Activated naive CD8-positive, alpha-beta T cell treated with anti-CD3 and anti-CD28 coated beads, Interleukin-2, amount 10 ng/mL, durations not matched to agents 7 days and 5 days (primary cell): ENCODE measurements at places on chromosomes 2 and 18. TPM values are rescaled to one million over a fixed set of nuclear protein-coding genes. Genes with fewer than 3 reads are reported as not detected.

DNA sequence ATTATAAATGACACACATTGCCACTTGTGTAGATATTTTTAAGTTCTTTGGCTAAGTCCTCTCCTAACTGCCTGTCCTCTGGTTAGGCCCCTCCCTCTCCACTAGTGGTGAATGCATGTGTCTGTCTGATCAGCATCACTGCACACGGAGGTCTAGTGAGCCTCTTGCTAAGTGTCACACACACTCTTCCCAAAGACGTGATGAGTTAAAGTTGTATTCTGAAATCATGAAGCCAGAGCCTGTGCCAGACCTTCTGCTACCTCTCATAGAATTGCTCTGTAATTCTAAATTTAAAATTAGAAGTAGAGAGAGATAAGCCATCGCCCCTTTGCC is 41.3 kb downstream of the RALB start:
- H3K4me1 ChIP-seq, result peaks cover 33% of the 10 kb centered on the region
- H3K4me3 ChIP-seq, result peak overlapping the region; percentile 29
- H3K27me3 ChIP-seq, result no peaks in the 10 kb centered on the region
- peaks cover 64% of the 10 kb centered on the region for H3K36me3 ChIP-seq

DNA sequence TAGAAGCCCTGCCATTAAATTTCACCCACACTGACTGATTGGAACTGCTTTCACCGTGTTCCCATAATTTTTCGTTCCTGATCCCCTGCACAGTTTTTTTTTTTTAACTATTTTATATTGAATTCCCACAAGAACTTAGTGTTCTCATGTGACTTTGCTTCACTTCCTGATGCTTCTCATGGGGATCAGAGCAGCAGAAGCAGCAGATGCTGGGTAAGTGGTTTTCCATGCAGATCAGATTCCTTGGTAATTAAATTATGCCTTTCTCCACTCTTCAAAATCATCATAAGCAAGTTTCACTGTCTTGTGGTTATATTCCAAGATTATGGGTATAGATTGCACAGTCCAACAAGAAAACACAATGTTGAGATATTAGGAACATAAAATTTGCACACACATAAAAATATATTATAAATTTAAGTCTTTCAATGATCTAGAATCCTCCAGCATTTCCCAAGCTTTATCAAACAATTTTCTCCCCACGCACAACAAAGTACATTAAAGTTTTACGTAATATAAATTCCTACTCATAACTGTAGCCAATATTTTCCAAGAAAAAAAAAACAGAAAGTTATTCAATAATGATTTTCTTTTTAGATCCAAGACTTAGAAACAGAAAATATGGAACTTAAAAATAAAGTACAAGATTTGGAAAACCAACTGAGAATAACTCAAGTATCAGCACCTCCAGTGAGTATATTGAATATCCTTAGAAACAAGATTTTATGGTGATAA is 277.9 kb downstream of the GULP1 start:
- H3K4me3 ChIP-seq, result no peak overlapping the region
- no peaks in the 10 kb centered on the region for H3K36me3 ChIP-seq
- H3K4me1 ChIP-seq, result no peaks in the 10 kb centered on the region
- no peaks in the 10 kb centered on the region for H3K27me3 ChIP-seq

DNA sequence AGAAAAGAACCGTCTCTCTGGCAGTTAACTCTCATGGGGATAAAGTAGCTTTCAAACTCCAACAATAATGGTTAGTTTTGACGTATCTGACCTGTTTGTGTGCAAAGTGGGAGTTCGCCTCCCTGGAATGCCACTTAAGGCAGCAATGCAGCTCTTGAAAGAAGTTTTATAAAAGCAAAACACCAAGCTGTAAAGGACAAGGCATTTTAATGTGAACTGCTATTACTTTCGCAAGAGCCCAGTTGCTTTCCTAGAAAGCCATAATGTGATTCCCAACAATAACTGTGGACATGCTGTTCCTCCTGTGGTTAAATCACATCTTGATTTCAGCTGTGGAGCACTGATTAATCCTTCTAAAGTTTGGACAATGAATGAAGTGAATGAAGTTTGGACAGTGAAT is 303.7 kb downstream of the PTPRM start:
- DNase-seq, result no peak
- H3K36me3 ChIP-seq, result no peaks in the 10 kb centered on the region
- no peaks in the 10 kb centered on the region for H3K4me1 ChIP-seq
- H3K27ac ChIP-seq, result no peak overlapping the region
- no peaks in the 10 kb centered on the region for H3K27me3 ChIP-seq

The TMEM247 gene
- total RNA-seq, result not detected

The FEZ2 gene
- total RNA-seq, result 19.4 TPM

The CAPN14 gene
- total RNA-seq, result 0.17 TPM

DNA sequence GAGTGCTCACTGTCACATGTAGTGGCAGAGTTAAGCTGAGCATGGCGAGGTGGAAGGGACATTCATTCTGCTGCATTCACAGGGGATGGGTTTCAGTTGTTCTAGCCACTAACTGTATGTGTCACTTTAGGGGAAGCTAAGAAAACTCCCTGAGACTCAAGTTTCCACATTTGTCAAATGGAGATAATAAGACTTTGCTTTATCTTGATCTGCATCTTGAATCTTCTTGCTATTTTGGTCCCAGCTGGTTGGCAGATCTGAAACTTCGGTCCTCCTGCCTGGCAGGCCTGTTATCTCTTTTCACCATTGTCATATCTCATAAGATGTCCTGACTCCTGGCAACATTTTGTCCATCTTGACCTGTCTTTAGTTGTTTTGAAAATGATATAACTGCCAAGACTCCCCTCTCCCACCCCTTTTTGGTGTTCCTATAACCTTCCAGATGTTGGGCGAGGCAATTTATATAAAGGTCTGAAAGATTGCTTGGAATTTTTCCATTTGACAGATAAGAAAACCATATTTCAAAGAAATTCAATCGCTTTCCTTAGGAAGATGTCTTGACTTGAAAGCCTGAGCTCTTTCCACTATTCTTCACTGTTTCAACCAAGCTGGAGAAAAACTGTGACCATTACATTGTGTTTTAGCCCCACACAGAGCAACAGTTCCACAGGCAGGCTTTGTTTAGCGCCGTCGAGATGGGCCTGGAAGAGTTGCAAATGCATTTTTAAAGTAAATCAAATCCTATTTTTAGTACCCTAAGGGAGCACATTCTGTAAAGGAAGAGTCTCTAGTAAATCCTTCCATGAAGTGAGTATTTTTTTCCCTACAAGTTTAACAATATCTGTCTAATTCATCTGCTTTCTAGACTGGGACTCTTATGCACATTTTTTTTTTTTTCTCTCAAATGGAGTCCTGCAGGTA is 33.4 kb downstream of the MYCN start:
- no peak for DNase-seq
- no peaks in the 10 kb centered on the region for H3K4me1 ChIP-seq
- no peaks in the 10 kb centered on the region for H3K27me3 ChIP-seq
- no peak overlapping the region for H3K4me3 ChIP-seq
- H3K27ac ChIP-seq, result no peak overlapping the region
- no peaks in the 10 kb centered on the region for H3K36me3 ChIP-seq

DNA sequence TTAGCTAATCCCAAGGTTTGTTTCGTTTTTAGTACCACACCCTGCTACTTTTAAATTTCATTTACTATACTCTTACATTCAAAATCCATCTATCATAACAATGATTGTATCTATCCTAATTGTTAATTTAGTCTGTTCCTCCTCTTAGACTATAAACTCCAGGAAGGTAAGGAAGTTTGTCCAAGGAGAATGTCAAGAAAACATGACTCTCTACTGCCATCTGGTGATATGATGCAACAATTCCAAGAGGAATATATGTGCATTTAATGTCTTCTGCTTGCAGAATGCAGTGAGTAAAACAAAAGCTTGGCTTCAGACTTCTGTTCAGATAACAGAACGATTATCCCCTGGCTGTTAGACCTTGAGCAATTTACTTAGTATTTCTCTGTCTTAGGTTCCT is 1267.1 kb downstream of the LRP1B start:
- H3K27me3 ChIP-seq, result no peaks in the 10 kb centered on the region
- DNase-seq, result no peak
- H3K36me3 ChIP-seq, result no peaks in the 10 kb centered on the region
- H3K4me1 ChIP-seq, result no peaks in the 10 kb centered on the region
- H3K4me3 ChIP-seq, result no peak overlapping the region

GRCh38 chr2:219452361-219453317 is 18.0 kb downstream of the SPEG start:
- H3K27me3 ChIP-seq, result peaks cover 7% of the 10 kb centered on the region
- no peak for DNase-seq
- H3K27ac ChIP-seq, result peak overlapping the region; percentile 81
- H3K4me3 ChIP-seq, result peak overlapping the region; percentile 31

DNA sequence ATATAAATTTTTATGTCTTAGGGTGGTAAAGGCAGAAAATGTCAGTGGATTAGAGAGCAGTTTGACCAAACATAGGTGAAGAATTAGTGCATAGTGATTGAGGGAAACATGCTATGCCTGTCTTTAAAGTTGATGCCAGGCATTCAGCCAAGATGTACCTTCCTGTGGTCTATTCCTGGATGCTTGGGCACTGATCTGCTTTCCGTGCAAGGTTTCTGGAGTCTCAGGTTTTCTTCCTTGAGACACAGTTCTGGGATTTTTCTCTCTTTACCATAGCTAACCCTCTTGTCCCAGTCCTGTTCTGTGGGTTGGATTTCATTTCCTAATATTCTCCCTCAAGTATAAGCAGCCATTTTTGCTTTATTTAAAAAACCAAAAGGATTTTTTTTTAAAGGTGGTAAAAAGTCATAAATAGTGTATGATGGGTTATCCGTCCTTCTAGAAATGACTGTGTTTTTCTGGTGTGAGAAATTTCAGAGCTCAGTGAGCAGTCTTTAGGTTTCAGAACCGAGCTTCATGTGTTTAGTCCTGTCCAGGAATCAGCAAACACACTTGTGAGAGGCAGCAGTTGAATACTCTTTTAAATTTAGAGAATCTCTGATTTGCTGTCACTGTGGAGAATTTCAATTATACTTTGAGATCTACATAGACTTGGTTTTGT is 43.0 kb upstream of the CYBRD1 start:
- DNase-seq, result no peak
- H3K27me3 ChIP-seq, result no peaks in the 10 kb centered on the region
- no peak overlapping the region for H3K27ac ChIP-seq
- H3K4me3 ChIP-seq, result no peak overlapping the region

- no peaks in the 10 kb centered on the region for H3K27me3 ChIP-seq
- H3K4me3 ChIP-seq, result no peak overlapping the region
- no peak overlapping the region for H3K27ac ChIP-seq
- H3K4me1 ChIP-seq, result no peaks in the 10 kb centered on the region
Measured at GRCh38 chr2:210818473-210818872, 262.1 kb downstream of the CPS1 start.

The RNF144A gene
- 91.1 TPM for total RNA-seq

GRCh38 chr2:38794235-38794946 is 16.4 kb downstream of the GEMIN6 start:
- no peak overlapping the region for H3K4me3 ChIP-seq
- DNase-seq, result no peak

DNA sequence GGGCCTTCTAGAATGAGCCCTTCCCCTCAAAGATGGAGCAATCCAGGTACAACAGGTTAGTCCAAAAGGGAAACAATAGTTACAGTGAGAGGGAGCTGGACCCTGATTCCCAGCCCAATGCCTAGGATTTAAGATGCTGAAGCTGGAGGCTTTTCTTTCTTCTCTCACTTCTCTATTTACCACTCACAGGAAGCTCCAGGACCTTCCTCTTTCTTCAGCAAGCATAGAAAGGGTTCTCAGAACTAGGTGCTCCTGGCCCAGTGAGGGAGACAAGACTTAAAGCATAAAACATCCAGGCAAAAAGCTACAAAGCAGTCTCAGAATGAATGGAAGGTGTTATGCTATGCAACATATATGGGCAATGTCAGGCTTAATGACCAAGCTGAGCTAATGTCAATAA is 279.0 kb downstream of the SRBD1 start:
- no peaks in the 10 kb centered on the region for H3K36me3 ChIP-seq
- no peaks in the 10 kb centered on the region for H3K4me1 ChIP-seq
- no peak overlapping the region for H3K27ac ChIP-seq
- no peak overlapping the region for H3K4me3 ChIP-seq
- no peak for DNase-seq

DNA sequence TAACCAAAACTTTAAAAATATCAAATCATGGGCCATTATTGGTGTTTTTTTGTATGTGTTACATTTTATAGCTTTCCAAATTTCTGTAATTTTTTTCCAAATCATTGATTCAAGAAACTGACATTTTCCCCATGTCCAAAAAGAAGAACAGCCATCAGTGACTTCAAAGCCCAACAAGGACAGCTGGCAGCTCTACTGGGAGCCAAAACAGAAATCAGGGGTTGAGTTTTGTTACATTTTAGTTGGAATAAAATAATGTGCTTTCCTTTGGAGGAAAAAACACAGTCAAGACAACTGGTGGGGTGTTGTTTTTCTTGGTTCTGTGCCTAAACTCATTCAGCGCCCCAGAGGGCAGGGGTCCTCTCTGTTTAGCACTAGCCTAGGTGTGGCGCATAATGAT is 23.8 kb downstream of the AKAIN1 start:
- DNase-seq, result no peak
- peaks cover 5% of the 10 kb centered on the region for H3K4me1 ChIP-seq
- peaks cover 2% of the 10 kb centered on the region for H3K36me3 ChIP-seq
- H3K27ac ChIP-seq, result no peak overlapping the region
- H3K27me3 ChIP-seq, result no peaks in the 10 kb centered on the region
- H3K4me3 ChIP-seq, result no peak overlapping the region

The RAMP1 gene
- 1.1 TPM for total RNA-seq

GRCh38 chr2:199756743-199757142 is 94.2 kb downstream of the FTCDNL1 start:
- H3K4me3 ChIP-seq, result no peak overlapping the region
- H3K27me3 ChIP-seq, result no peaks in the 10 kb centered on the region
- no peaks in the 10 kb centered on the region for H3K36me3 ChIP-seq
- H3K4me1 ChIP-seq, result no peaks in the 10 kb centered on the region

DNA sequence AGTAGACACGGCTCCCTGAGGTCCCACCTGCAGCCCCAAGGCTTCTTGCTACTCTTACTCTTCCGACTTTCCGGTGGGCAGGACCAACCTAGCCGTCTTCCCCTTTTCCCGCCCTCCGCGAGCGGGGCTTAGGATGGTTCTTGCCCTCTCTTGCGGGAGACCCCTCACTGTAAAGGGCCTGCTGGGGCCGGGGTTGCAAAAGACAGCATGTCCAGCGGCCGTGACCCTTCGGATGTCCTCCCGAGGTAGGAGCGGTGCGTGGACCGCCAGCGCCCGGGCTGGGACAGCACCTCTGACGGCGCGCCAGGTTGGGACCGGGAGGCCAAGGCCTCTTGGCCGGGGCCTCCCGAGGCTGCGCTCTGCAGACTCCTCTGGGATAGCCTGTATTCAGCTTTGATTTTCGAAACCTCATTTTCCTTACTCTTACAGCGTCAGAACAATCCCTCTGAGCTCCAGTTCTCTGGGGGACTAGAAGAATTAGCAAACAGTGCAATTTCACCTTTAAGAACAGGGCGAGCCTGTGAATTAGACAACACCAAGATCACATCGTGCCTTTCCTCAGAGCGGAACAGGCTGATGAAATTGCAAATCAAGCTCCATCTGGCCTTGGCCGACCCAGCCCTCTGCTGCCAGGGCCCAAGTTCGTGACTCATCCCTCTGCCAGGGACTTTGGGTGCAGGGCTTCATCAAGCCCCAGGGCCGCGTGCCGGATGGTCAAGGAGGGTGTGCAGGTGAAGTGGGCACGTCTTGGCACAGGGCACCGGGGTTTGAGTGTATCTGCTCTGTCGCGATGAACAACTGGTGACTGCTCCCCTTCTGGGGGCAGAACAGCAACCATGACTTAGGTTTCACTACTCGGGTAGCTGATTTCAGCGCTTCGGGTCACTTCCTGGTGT is 777 bp downstream of the MOCOS start:
- no peaks in the 10 kb centered on the region for H3K36me3 ChIP-seq
- DNase-seq, result peak; percentile 39
- H3K4me3 ChIP-seq, result peak overlapping the region; percentile 79
- H3K4me1 ChIP-seq, result peaks cover 5% of the 10 kb centered on the region
- H3K27me3 ChIP-seq, result peaks cover 18% of the 10 kb centered on the region

The TTR gene
- total RNA-seq, result not detected
